ENCODE measurements at places on chromosomes 5 and 9.

GRCh38 chr5:172436078-172436878, 18.0 kb downstream of the SH3PXD2B start:
- DNase-seq, result no peak

DNA sequence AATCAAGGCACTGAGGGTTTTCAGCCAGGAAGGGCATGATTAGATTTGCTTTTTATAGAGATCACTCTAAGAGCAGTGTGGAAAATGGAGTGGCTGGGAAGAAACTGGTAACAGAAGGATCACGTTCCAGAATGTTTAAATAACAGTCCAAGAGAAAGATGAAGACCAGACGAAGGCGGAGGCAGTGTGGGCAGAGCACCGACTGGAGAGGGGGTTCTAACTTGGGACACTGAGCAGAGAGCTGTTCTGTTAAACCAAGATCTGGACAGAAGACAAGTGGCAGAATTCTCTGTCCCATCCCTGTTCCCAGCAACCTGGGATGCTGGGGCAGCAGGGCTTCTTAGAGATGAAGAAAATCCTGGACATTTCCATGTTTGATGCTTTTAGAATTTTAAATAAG, 249.1 kb upstream of the NR4A3 start:
- no peak for DNase-seq

DNA sequence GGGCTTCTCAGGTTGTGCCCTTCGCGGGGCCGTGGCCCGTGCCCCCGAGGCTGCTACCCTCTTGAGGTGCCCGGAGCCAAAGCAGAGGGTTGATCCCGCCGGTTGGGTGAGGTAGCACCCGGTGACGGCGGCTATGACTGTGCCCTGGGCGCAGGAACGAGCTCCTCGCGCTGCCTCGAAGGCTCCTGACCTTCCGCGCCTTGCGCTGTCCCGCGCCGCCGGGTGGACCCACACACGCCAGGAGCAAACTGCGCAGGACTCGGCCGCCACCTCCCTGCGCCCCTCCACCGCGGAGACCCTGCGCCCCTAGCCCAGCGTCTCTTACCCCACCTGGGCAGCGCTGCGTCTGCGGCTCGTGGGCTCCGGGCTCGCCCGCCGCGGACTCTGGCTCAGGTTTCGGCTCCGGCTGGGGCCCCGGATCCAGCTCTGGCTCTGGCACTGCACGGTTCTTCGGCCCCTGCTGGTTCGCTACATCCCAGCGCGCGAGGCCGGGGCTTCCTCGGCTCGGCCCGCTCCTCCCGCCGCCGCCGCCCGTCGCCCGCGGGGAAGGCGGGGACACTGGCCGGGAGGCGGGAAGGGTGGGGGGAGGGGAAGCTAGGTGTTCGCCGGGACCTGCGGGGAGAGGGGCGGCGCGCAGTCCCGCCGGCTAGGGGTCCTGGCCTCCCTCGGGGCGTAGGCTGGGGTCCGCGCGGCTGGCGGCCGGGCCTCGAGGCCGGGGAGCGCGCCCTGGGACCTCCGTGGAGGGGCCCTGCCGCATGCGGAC, 5.4 kb upstream of the PITX1 start:
- no peak for DNase-seq

- no peak for DNase-seq
Measured at GRCh38 chr5:45779874-45780671, 83.9 kb upstream of the HCN1 start.

- DNase-seq, result no peak
Measured at GRCh38 chr9:136626740-136627642, 35.7 kb upstream of the EGFL7 start.

DNA sequence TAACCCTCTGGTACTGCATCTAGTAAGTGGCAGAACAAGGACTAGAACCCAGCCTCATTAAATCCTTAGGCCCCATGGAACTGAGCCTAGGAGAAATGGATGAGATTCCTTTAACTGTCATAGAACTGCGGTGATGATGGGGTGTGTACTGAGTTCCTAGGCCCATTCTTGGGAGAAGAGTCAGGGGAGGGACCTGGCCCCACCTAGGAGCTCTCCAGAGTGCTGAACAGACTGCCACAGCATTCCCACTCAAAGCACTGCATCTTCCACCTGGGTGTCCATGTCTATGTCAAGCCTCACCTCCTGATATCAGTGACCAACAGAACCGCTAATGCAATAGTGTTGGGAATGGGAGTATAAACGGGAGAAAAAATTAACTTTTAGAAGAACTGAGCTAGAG, 36.6 kb downstream of the TTLL11 start:
- DNase-seq, result no peak

DNA sequence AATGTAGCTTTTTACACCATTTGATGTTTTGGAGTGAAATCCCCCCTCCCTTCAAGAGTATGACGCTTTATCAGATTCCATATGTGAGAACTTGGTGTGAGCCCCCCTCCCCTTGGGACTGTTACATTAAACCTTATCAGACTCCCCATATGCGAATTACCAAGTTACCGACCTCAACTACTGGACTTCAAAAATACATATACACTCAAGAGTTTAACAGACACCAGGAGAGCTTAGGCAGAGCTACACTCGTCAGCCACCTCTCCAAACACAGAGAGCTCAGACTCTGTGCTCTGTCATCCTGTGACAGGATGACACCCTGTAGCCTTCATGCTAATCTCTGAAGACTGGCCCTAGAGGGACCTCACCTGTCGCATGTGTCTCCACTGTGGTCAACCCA, 50.2 kb downstream of the FAM114A2 start:
- no peak for DNase-seq

GRCh38 chr9:108376140-108376539, 479.6 kb downstream of the ACTL7B start:
- no peak for DNase-seq

DNA sequence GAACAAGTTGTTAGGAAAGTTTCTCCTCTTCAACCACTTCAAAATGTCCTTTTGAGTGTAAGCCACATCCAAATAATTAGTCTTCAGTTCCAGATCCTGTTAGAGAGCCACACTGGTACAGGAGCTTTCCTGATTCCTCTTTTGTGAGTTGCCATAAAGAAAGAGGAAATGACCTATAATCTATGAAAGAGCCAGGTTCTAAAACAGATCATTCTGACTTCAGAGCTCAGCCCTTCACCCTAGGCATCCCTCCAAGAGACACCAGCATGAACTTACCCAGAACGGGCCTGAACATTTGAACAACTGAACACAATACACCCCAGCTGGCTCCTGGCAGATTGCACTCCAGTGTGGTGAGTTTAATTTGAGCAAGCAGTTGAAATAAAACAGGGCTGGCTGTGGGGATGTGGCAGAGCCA, 25.7 kb downstream of the SLC1A1 start:
- DNase-seq, result no peak

GRCh38 chr9:127865645-127866464, 11.4 kb upstream of the ENG start:
- no peak for DNase-seq
